ENCODE measurements at places on chromosomes 1 and 21.

DNA sequence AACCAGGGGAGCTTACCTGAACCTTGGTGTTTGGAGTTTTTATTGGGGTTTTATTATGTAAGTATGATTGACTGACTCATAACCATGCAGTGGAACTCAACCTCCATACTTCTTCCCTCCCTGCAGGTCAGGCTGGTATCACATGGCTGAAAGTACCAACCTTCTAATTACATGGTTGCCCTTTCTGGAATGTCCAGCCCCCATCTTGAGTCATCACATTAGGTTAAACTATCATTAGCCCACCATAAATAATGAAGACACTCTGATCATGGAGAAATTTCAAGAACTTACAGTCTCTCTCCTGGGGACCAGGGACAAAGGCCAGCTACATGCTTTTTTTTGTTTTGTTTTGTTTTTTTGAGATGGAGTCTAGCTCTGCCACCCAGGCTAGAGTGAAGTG lies 19.2 kb upstream of the DPH5 start:
- no peak for DNase-seq

GRCh38 chr1:245605480-245606156 lies 450.8 kb downstream of the KIF26B start:
- no peak for DNase-seq

DNA sequence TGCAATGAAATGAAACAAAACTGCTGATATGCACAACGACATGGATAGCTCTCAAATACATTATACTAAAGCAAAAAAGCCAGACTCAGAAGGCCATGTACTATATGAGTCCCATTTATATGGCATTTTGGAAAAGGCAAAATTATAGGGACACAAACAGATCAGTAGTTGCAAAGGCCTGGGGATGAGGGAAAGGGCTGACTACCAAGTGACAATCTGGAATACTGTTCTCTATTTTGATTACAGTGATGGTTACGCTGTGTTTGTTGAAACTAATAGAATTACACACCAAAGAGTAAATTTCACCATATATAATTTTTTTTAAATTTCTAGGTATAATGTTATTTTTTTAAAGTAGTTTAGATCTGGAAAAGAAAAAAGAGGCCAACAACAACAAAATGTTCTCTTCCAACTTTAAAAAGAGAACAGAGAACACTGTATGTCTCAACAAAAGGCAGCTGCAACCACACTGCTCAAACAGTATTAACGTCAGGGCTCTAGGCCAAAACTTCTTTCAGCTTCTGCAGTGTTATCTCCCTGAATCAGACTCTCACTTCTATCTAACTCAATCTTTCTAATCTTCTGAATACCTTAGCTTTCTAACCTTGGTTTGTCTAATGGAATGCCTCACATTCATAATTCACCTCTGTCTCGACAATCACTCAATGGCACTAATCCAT lies 75.8 kb downstream of the FOXJ3 start:
- no peak for DNase-seq

DNA sequence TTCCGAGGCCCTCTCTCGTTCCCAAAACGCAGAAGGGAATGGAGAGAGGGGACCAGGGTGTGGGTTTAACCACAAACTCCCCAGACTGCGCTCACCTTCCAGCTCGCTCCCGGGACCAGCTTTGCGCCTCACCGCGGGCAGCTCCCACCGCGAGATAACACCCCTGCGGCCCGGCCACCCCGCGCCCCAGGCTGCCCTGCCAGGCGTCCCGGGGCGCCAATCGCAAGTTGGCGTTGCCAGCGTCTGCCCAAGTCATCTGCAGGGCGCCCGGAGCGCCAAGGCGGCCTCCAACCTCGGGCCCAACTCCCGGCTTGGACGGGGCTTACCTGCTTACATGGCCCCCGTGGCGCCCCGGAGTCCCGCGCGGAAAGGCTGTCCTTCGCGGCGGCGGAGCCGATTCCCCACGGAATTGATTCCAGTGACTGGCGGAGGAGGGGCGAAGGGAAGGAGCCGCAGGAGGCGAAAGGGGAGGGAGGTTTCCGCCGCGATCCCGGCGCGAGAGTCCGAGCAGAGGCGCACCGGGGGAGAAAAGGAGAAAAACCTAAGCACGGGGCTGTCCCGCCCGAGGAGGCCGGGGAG lies 456 bp downstream of the PTPN14 start:
- no peak for DNase-seq

DNA sequence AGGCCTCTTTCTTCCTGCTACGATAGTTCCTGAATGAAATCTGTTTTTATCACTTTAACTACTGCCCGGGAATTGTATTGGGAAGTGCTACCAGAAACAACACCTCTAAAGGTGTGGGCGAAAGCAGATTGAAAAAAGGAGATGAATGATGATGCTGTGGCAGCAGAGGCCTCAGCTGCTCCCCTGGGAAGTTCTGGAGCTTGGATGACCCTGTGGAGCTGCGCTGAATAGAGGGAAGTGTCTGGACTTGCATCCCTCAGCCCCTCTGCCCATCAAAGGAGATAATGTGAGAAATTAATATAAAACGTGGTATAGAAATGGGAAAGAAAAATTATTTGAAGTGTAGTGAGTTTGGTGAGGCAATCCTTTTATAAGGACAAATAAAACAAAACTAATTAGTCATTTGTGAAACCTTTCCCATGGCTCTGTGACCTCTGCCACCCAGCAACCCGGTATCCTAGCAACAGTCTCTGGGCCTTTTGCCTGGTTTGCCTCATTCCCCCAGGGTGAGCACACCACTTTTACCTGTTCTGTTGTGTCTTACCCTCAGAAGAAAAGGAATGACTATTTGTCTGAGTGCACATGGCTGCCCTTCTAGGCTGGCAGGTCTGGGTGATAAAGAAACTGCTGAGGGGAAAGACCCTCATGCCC lies 21.3 kb downstream of the OVAAL start:
- DNase-seq, result no peak

- DNase-seq, result no peak
Observed at GRCh38 chr1:206067486-206068227, 14.7 kb downstream of the RHEX start.

- DNase-seq, result no peak
Observed at GRCh38 chr1:8169364-8170058, 143.4 kb upstream of the ERRFI1 start.

GRCh38 chr1:73832276-73833181 lies 365.4 kb downstream of the LRRIQ3 start:
- DNase-seq, result no peak

GRCh38 chr1:151990058-151990855 lies 3.4 kb downstream of the S100A10 start:
- no peak for DNase-seq

DNA sequence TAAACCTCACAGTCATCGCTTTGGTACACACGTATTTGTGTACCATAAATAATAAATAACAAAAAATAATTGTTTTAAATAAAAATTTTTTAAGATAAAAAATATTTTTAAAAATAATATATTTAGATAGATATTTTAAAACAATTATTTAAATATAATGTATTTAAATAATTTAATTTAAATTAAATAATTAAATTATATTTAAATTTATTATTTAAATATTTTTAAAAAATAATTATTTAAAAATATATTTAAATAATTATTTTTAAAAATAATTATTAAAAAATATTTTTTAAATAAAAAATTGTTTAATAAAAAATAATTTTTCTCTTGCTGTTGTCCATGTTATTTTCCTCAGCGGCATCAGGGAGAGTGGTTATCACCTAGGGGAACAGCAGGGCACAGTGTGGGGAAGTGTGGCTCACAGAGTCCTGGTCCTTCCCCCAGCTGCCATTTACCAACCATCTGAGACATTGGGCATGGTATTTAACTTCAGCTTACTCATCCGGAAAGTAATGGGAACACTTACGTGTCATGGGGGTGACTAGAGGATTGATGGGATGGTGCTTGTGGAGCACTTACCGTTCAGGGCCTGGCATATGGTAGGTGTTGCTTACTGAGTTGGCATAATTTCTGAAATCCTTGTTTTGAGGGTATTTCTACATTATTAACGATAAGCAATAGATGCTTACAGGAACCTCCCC lies 92.9 kb upstream of the TSPAN2 start:
- no peak for DNase-seq
